Panc1 (cell line): ENCODE measurements at places on chromosomes 5 and 9. TPM values are rescaled to one million over a fixed set of nuclear protein-coding genes. Genes with fewer than 3 reads are reported as not detected.

Gene KIF27
- total RNA-seq, result 3.4 TPM

DNA sequence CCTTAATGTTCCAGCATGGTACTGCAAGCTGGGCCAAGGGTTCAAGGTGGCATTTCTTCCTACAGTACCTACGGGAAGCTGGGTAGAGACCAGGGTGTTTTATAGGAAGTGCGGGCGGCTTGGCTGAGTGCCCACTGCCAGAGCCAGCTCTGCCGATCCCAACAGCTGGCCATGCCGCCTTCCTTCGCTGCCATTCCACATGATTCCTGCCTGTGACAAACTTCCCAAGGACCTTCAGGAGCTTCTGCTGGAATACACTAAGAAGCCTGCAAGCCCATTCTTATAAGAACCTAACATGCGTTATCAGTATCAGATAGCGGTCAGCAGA lies 22.0 kb downstream of the MYO10 start:
- DNase-seq, result no peak

DNA sequence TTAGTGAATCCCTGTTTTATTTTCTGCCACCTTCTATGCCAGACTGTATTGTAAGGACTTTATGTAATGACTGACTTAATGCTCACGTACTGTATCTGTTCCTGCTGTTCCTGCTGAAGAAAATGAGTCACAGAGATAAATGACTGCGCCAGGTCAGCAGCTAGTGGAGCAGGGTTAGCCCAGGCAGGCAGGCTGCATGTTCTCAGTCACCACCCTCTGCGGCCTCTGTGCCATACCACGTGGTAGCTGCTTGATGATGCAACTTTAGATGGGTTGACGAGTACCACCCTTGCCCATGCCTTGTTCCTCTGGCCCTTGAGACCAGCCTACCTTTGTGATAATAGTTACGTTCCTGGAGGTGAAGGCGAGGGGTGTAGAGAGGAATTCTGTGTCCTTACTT lies 161.9 kb downstream of the TRIO start:
- peak; percentile 93 for DNase-seq

- no peak for DNase-seq
These were observed 40.9 kb upstream of the TNC start for GRCh38 chr9:115158661-115159481.
